Hepatic stellate cell (primary cell): ENCODE measurements at places on chromosomes 1 and 21.
A peak's percentile ranks its signal among the peaks of the same experiment; 100 is the strongest.

DNA sequence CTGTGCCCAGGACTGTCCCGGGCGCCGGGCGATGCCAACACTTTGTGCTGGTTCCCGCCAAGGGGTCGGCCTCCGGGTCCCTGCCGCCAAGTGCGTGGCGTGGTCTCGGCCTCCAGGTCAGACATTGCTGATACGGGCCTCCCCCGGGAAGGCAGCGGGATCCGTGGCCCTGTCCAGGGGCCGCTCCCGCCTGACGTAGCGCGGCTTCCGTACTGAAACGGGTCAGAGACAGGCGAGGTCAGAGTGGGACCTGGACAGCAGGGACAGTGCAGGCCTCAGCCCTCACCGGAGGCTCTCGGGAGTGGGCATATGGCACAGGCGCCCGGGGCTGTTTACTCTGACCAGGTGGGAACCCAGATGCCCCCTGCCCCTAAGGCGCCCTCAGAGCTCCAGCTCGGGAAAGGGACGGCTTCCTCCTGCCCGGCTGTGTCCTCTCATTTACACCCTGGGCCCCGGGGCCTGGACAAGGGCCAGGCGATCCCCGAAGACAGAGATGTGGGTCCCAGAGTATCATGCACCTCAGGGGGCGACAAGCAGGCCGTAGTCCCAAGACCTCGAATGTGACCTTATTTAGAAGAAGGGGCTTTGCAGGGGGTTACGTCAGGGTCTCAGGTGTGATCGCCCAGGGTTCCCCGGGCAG, 8.8 kb upstream of the RNF223 start:
- DNase-seq: peak; percentile 1

DNA sequence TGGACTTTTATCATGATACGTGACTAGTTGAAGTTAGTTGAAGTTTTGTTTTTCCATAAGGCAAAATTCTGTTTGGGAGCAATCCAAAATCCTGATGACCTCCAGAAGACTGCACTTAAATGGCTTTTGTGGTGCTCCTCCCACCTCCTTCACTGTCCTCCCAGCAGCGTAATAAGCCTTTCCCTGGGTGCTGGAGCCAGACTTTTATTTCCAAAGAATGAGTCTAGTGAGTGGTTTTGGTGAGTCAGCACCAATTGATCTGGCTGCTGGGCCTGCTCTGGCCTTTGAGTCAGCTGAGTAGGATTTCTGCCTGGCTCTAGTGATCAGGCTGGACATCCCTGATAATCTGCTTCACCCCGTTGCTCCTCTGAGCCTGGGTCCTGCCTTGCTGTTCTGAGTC, 21.7 kb upstream of the KCND3 start:
- DNase-seq: no peak

DNA sequence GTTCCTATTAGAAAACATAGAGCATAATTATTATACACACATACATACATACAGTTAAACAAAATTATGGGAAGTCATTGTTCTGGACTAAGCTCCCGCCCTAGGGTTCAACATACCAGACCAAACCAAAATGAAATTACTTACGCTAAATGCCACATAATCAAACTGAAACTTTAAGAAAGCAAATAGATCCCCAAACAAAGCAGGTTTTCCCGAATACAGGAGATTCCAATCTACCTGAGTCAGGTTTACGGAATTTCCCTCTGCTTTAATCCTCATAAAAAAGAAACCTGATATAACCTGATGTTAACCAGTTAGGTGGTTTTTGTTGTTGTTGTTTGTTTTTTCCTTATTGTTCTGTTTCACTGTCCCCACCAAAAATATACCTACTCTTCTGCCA, 1886.9 kb downstream of the NCAM2 start:
- no peak for DNase-seq

GRCh38 chr21:34128674-34129038, 55.3 kb downstream of the MRPS6 start:
- no peak for DNase-seq

GRCh38 chr1:38326135-38326534, 279.5 kb upstream of the POU3F1 start:
- DNase-seq: no peak

GRCh38 chr1:231866392-231867331, 240.1 kb downstream of the DISC1 start:
- peak; percentile 34 for DNase-seq

GRCh38 chr1:5944154-5944842, 47.9 kb downstream of the NPHP4 start:
- no peak for DNase-seq
